AG09319 (cell line): ENCODE measurements at places on chromosomes 6 and 20.

DNA sequence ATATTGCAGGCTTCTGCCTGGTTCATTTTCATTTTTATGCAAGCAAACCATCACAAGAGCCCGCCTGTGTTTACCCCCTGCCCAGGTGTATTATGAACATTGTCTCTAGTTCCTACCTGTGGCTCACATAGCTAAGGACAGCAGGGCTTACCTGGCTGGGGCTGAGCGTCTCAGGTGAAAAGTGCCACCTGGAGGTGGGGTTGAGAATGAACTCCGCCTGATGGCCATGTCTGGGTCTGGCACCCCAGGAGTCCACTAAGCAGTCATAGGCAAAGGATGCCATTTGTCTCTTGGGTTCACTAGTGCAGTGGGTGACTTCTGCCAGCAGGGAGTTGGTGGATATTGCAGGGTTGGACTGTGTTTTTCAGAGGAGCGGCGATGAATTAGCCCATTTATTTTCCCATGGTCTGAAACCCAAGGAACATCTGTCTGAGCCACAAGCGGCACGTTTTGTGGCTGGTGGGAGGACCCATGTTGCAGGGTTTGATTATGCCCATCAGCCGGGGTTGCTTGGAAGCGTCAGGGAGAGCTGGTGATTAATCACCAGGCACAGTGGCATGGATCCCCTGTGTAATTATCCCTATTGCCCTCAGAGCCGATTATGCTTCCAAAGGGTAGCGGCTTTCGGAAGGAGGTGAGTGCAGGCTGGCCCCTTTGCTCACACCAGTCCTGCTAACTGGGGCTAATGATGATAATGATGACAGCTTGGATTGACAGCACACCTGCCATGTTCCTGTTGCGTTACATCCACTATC is 92.1 kb downstream of the CDH26 start:
- DNase-seq = no peak

GRCh38 chr6:134593442-134593841 is 275.5 kb upstream of the SGK1 start:
- no peak for DNase-seq

DNA sequence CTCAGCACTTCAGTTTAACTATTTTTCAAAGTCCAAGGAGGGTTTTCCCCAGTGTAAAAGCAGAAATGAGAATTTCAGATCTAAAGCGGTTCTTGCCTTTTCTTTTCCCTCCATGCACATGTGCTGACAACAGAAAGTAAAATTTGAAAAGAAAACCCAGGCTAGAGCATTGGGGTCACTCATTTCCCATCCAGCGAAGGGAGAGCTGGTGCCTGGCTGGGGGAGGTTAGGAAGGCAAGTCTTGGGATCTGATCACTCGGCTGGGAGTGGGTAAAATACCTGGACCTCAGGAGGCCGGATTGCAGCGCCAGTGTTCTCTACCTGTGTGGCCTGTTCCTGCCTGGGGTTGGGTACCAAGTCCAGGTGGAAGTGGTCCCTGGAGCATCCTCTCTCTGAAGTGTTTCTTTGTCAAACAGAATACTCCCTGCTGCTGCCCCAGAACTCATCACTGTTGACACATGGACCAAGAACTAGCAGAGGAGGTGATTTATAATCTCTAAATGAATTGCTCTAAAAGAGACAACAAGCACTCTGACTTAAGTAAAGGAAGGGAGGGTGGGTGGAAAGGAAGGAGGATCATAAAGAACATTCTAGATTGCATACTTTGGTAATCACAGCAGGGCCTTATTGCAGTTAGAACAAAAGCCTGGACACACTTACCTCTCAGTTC is 136.0 kb downstream of the MTHFD1L start:
- DNase-seq = no peak

DNA sequence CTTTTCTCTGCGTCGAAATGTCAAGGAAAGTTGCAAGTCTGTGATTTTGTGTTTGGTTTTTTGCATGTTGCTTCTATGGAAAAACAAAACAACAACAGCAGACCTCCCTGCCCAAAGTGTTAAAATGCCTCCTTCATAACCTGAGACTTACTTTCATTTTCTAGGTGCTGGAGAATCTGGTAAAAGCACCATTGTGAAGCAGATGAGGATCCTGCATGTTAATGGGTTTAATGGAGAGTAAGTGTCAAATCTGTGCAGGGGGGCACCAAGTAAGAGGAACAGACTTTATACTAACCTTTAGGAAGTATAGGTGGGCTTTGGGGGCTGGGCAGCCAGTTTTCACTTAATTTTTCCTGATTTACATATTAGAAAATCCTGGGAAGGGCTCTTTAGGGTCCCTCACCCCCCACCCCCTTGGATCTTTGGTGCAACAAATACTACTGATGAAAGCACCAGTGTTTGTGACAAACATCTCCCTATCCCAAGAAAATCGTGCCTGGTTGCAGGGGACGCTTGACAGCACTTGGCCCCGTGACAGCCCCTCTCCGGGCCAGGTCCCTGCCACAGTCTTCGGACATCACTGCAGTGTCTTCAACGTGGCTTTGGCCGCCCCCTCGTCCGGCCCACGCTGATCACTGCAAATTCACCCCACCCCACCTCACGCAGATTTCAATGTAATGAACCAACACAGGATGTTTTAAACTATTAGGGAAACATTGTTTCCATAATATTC is 43.1 kb downstream of the GNAS start:
- no peak for DNase-seq

DNA sequence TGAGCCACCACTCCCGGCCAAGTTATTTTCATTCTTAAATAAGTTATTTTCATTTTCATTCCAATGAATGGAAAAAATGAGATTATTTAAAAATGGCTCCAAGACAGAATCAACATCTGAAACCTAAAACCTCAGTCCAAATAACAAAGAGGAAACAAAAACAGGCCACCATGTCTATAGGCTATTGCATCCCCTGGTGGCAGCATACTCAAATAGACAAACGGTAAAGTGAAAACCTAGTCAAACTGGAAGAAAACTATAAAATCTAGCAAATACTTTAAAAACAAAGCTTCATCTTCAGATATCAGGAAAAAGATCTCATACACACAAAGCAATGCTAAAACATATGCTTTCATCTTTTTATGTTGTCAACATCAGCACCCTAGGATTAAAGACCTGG is 20.9 kb downstream of the IL17A start:
- no peak for DNase-seq
